Tongue (tissue), 3 donors: ENCODE measurements at places on chromosomes 5 and 9.

GRCh38 chr5:109971968-109972367 is 282.2 kb downstream of the MAN2A1 start:
- no peak for DNase-seq

DNA sequence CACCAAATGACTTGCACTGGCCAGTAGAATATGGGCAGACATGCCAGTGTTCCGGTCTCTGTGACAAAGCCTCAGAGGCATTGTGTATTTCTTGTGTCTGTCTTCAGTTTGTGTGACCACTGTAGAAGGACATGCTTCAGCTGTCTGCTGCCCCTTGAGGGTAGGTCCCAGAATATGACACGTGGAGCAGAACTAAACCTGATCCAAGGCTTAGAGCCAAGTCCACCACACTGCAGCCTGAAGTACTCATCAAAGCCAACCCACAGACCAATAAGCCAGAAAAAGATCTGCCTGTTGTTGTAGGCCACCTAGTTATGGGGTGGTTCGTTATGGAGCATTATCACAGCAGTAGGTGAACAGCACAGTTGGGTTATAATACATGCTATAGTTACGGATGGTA is 468.9 kb downstream of the PSAT1 start:
- no peak for DNase-seq

DNA sequence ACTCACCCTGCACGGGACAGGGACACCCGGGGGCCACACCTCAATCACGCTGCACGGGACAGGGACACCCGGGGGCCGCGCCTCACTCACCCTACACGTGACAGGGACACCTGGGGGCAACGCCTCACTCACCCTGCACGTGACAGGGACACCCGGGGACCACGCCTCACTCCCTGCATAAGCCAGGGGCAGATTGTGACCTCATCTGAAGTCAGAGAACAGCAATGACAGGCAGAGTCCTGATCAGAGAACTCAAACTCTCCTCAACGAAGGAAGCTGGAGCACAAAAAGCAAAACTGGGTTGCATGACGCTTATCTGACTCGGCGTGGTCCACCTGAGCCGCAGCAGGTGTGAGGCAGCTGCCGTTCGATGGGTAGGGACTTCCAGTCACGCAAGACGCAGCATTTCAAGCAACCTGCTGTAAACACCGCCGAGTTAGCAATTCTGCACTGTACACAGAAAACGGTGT is 3.2 kb downstream of the TERT start:
- no peak for DNase-seq

GRCh38 chr5:67234671-67235176 is 38.1 kb upstream of the CD180 start:
- DNase-seq = peak; percentile 63

- no peak for DNase-seq
These were observed 175.6 kb downstream of the IRX2 start for GRCh38 chr5:2575871-2576270.

DNA sequence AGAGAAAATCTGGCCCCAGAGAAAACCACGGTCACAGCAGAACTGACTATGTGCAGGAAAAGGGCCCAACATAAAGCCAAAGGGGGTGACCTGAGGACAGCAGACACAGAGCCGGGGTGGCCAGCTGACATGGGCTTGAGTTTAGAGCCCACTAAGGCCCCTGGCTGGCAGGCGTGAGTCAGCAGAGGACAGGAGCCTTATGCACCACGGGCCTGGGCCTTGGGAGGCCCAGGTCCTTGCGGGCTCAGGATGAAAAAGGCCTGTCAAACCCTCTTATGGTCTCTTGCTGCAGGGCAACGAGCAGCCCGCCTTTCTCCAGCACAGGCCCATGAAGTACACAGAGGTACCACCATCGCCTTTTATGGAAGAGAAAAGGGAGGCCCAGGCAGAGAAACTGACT is 19.7 kb downstream of the STK10 start:
- no peak for DNase-seq

- DNase-seq = no peak
These were observed 244.3 kb downstream of the TAF11L14 start for GRCh38 chr5:17878541-17878940.

DNA sequence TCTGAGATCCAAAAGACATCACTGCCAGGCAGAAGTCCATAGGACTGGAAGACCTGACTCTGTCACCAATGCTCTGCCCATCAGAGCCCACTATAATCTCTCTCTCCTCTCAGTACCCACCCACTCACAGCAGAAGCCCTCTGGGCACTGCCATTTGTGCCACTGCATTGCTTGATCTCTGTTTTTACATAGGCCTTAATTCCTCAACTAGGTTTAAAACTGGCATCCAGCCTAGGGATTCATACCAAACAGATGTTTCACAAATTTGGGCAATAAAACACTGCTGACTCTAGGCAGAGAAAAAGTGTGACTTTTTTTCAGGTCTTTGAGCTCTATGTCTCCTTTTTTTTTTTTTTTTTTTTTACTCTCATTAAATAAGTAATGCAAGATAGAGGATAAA is 91.1 kb upstream of the RANBP3L start:
- DNase-seq = peak; percentile 53

GRCh38 chr9:13787234-13787833 is 507.8 kb upstream of the MPDZ start:
- peak; percentile 95 for DNase-seq

GRCh38 chr5:168531987-168532864 is 3.1 kb downstream of the FBLL1 start:
- DNase-seq = peak; percentile 12

DNA sequence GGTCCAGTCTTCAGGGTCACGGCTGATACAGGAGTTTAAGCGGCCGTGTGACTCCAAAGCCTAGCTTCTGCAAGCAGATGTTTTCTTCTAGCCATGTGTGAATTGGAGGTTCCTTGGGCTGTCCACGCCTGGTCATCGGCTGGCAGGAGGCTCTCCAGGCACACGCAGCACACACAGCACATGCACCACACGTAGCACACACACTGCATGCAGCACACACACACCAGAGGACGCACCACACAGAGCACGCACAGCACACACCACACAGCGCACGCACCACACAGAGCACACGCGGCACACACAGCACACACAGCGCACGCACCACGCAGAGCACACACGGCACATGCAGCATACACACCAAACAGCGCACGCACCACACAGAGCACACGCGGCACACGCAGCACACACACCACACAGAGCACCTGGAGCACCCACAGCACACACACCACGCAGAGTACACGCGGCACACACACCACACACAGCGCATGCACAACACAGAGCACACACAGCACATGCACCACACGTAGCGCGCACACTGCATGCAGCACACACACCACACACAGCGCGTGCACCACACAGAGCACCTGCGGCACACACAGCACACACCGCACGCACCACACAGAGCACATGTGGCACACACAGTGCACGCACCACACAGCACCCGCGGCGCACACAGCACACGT is 234.3 kb downstream of the FANCC start:
- no peak for DNase-seq

GRCh38 chr9:101027236-101027635 is 1.3 kb upstream of the PLPPR1 start:
- no peak for DNase-seq

- DNase-seq = peak; percentile 37
These were observed 131.4 kb downstream of the CD180 start for GRCh38 chr5:67065237-67065636.

DNA sequence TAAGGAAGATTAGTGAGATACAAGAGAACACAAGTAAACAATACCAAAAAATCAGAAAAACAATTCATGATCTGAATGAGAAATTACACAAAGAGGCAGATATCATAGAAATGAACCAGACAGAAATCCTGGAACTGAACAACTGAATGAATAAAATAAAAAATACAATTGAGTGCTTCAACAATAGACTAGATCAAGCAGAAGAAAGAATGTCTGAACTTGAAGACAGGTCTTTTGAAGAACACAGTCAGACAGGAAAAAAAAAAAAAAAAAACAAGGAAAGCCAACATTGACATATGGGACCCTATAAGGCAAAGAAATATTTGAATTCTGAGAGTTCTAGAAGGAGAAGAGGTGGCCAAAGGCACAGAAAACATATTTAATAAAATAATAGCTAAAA is 115.2 kb downstream of the ZDHHC21 start:
- DNase-seq = no peak

DNA sequence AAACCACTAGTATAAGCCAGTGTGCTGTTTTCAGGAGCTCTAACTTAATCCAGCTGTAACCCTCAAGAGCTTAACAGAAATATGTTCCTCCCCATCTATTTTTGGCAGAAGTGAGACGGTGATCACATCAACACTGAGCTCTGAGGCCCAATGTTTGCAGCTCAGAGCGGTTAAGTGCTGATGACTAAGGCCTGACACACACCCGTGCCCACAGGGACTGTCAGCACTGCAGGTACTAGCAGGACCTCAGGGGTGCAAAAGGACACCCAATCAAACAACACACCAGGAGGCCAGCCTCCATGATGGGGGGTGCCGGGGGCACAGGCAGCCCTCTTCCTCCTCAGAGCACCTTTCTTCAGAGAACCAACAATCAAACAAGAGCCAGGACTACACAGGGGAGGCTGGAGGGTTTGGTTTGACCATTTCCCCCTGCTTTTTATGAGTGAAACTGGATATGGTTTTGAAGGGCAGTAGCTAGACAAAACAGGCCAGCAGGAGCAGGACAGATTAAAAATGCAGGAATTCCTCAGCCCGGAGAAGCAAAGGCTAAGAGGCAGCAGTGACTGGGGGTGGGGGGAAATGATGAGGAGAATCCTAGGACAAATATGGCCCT is 61.3 kb downstream of the RAPGEF1 start:
- DNase-seq = peak; percentile 87

DNA sequence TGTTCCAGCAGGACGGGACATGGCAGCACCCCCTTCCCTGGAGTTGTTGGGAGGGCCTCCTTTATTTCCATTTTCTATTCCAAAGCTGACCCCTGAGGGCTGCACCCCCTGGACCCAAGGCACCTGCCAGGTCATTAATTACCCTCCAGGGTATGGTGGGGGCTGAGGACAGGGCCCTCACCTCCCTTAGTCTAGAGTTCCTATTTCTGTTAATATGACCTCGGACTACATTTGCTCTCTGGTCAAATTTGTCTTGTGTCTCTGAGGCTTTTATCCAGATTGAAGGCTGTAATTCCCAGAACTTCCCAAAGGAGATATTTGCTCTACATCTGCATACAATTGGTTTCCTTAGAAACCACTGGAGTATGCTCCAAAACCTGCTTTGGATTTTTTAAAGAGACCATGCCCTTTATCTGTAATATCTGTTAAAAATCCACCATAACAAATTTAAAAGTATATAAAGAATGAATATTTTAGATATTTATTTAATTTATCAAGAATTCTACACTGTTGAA is 16.8 kb downstream of the PHF2 start:
- DNase-seq = no peak

DNA sequence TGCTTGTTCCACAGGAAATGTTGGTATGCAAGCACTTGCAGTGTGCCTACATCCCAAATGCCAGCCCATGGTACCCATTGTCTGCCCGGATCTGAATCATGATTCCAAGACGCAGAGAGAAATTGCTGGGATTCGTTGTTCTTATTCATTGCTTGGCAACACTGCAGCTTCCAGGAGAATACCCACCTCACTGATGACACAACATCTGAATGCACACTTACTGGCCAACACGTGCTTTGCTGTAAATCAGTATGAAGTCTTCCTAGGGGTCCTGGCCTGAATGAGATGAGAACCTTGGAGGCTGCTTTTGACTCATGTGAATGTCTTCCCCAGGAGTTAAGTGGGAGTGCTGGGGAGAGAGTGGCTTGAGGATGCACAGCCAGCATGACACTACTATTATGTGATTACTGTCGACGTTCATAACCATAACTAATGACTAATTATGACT is 11.6 kb downstream of the SRD5A1 start:
- DNase-seq = no peak

GRCh38 chr5:69268899-69269298 is 34.2 kb downstream of the CDK7 start:
- no peak for DNase-seq

GRCh38 chr9:94821098-94821887 is 94.8 kb downstream of the AOPEP start:
- no peak for DNase-seq

GRCh38 chr5:143862271-143862670 is 50.3 kb downstream of the HMHB1 start:
- no peak for DNase-seq

DNA sequence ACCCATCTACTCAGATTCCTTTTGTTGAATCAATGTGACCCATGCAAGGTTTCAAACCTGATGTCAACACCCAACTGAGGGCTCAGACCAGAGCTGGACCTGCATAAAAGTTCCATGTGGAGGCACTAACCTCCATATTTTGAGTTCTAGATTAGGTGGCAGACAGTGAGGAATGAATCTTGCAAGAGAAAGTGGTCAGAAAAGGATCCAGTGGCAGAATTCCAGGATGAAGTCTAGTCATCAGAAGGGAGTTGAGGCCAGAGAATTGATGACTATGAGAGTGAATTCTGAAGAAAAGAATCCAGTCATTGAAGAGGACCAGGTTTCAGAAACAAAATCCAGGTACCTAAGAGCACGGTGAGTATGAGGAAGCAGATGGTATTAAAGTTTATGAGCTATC is 205.1 kb upstream of the RGMB start:
- DNase-seq = no peak

GRCh38 chr5:101535626-101536025 is 632.5 kb upstream of the ST8SIA4 start:
- DNase-seq = no peak

DNA sequence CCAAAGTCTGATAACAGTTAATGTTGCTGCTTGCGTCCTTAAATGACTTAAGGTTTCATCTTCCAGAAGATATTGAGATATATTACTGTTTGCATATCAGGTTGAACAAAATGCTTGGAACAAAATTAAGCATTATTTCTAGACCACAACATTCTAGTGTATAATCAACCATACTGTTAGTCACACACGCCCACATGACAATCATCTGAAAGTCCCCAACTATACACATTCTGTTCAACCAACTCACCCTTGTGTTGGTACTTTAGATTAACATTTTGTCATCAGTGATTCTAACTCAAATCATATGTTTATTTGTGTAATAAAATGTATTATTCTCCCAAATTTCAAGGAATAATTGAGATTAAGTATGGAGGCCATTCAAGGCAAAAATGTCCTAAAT is 47.3 kb downstream of the LURAP1L start:
- DNase-seq = no peak

DNA sequence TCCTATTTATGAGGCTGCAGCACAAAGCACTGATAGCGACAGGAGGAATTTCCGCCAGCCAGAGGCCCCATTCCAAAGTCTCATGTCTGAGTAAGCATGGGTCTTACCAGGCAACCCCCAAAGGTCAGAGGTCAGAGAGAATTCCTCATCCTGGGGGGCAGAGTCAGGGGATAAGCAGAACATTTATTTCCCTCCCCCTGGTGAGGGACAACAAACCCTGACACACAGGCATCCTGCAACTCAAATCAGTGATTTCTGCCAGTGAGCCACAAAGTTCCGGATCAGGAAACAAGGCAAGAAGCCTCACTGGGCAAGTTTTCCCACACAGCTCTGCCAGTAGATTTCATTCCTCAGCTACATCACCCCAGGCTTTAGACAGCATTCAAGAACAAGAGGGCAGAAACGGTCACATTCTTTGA is 37.0 kb downstream of the ADAMTS12 start:
- DNase-seq = no peak

DNA sequence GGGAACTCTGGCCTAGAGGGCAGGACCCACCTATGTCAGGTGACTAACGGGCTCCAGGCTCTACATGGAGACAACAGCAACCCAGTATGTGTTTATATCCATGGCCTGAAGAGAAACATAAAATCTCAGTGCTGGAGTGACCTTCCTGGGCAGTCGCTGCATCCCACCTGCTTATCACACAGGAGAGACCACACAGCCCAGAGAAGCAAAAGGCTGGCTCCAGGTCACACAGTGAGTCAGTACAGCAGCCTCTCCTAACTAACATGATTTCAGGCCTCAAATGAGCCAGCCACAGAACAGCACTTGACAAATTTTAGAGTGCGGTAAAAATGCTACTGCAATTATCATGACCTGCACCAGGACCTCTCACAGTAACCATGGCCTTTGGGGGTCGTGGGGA is 54.0 kb upstream of the TGFBR1 start:
- DNase-seq = no peak
